Naive thymus-derived CD8-positive, alpha-beta T cell (primary cell): ENCODE measurements at places on chromosomes 12 and 14. TPM values are rescaled to one million over a fixed set of nuclear protein-coding genes. Genes with fewer than 3 reads are reported as not detected.

Gene SOAT2
- 0.71 TPM for polyA plus RNA-seq

DNA sequence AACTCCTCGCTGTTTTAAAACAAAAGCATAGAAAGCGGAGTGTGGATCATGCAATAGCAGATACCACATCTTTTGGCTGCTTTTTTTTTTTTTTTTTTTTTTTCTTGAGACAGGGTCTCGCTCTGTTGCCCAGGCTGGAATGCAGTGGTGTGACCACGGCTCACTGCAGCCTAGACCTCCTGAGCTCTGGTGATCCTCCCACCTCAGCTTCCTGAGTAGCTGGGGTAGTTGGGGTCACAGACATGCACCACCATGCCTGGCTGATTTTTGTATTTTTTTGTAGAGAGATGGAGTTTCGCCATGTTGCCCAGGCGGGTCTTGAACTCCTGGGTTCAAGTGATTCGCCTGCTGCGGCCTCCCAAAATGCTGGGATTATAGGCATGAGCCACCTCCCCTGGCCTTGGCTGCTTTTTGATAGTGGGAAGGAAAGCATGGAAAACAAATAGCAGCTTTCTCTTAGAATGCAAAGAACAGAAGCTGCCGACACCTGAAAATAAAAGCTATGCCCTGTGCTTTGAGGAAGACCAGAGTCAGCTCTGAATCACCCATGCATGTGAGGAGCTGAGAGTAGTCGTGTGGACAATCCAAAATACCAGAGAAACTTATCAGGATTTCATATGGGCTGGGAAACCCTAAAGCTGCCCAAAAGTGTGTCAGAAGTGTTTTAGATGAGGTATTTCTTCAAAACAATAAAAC is 3.6 kb upstream of the ELK3 start:
- H3K36me3 ChIP-seq = no peaks in the 10 kb centered on the region
- H3K4me1 ChIP-seq = peaks cover 36% of the 10 kb centered on the region
- no peak overlapping the region for H3K4me3 ChIP-seq
- H3K27me3 ChIP-seq = no peaks in the 10 kb centered on the region

Gene KERA
- not detected for polyA plus RNA-seq

- peaks cover 20% of the 10 kb centered on the region for H3K4me1 ChIP-seq
- no peaks in the 10 kb centered on the region for H3K27me3 ChIP-seq
- H3K36me3 ChIP-seq = peaks cover 34% of the 10 kb centered on the region
- peak overlapping the region; percentile 53 for H3K27ac ChIP-seq
- peak overlapping the region; percentile 48 for H3K4me3 ChIP-seq
- DNase-seq = no peak
Measured at GRCh38 chr12:64729909-64730587, 29.2 kb downstream of the GNS start.

Gene IL31
- not detected for polyA plus RNA-seq

GRCh38 chr12:75859868-75860267 is 171.7 kb downstream of the PHLDA1 start:
- no peak overlapping the region for H3K27ac ChIP-seq
- DNase-seq = no peak
- H3K4me1 ChIP-seq = no peaks in the 10 kb centered on the region
- H3K4me3 ChIP-seq = no peak overlapping the region

Gene ARHGAP9
- 240 TPM for polyA plus RNA-seq

Gene DPF3
- 0.35 TPM for polyA plus RNA-seq

DNA sequence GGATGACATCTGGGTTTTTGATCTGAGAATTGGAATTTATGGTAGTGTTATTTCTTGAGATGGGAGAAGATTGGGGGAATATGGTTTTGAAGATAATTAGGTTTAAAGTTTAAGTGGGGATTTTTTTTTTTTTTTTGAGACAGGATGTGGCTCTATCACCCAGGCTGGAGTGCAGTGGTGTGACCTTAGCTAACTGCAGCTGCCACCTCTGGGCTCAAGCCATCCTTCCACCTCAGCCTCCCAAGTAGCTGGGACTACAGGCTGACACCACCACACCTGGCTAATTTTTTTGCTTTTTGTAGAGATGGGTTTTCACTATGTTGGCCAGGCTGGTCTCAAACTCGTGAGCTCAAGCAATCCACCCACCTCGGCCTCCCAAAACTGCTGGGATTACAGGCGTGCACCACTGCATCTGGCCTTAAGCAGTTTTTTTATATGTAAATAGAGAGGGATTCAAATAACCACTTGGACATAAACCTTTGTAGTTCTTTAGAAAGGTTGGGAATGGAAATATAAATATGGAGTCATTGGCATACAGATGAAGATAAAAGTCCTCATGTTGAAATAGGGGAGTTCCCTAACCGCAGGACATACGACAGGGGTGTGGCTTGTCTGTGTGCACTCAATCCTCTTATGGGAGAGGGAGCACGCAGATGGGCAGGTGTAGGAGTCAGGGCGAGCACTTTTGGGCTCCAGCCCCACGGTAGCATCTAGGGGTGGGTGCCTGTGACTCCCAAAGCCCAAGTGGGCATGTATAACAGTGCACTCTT is 4.7 kb downstream of the LIN52 start:
- no peak for DNase-seq
- peak overlapping the region; percentile 36 for H3K27ac ChIP-seq
- no peak overlapping the region for H3K4me3 ChIP-seq
- peaks cover 7% of the 10 kb centered on the region for H3K36me3 ChIP-seq
- H3K4me1 ChIP-seq = peaks cover 24% of the 10 kb centered on the region

GRCh38 chr12:103924761-103925641 is 5.2 kb upstream of the HSP90B1 start:
- no peaks in the 10 kb centered on the region for H3K27me3 ChIP-seq
- peak overlapping the region; percentile 69 for H3K27ac ChIP-seq
- H3K4me3 ChIP-seq = no peak overlapping the region
- peaks cover under 1% of the 10 kb centered on the region for H3K36me3 ChIP-seq

GRCh38 chr12:14824012-14824634 is 10.1 kb upstream of the SMCO3 start:
- H3K27ac ChIP-seq = no peak overlapping the region
- no peak overlapping the region for H3K4me3 ChIP-seq
- H3K36me3 ChIP-seq = peaks cover 9% of the 10 kb centered on the region
- no peaks in the 10 kb centered on the region for H3K27me3 ChIP-seq
- H3K4me1 ChIP-seq = no peaks in the 10 kb centered on the region
- no peak for DNase-seq

DNA sequence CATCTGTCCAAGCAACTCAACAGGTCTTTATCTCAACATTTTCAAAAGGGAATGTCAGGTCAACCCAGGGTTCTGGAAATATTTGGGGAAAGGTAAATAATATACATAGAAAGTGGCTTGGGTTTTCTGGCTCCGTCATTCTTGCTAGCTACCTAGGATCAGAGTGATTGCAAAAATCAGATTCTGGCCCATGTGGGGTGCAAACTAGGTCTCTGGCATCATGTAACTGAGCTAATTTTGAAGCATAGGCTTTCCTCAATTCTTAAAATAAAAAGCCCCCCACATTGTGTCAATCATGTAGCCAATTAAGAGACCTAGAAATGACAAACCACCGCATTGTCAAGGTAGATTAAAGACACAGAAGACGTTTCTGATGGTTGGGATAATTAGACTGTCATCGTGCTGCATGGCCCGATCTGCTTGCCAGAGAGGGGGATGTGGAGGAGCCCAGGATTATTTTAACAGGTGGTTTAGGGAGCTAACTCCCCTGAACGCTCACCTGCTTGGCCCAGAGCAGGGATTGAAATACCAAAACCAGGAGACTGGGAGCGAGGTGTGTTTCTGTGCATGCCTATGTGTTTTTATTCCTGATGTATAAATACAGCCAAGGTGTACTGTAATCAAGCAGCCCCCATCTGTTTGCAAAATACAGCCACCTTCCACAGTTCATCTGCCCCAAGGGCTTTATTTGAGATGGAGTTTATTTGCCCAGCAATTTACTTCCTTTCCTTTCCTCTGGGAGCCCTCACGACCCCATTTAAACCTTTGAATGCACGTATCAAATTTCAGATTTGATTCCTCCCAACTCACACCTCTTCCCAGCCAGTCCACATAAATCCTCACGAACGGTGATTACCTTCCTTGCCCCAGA is 189.5 kb downstream of the TTC8 start:
- peaks cover 5% of the 10 kb centered on the region for H3K4me1 ChIP-seq
- DNase-seq = no peak
- H3K4me3 ChIP-seq = no peak overlapping the region
- no peak overlapping the region for H3K27ac ChIP-seq
- H3K36me3 ChIP-seq = no peaks in the 10 kb centered on the region

GRCh38 chr12:65741656-65742017 is 82.6 kb upstream of the HMGA2 start:
- DNase-seq = no peak
- H3K27me3 ChIP-seq = peaks cover 17% of the 10 kb centered on the region
- H3K36me3 ChIP-seq = no peaks in the 10 kb centered on the region
- H3K4me1 ChIP-seq = peaks cover 14% of the 10 kb centered on the region
- peak overlapping the region; percentile 69 for H3K4me3 ChIP-seq
- no peak overlapping the region for H3K27ac ChIP-seq

GRCh38 chr14:81511111-81511904 is 22.3 kb downstream of the SEL1L start:
- peaks cover 42% of the 10 kb centered on the region for H3K4me1 ChIP-seq
- no peak overlapping the region for H3K27ac ChIP-seq
- H3K4me3 ChIP-seq = no peak overlapping the region

DNA sequence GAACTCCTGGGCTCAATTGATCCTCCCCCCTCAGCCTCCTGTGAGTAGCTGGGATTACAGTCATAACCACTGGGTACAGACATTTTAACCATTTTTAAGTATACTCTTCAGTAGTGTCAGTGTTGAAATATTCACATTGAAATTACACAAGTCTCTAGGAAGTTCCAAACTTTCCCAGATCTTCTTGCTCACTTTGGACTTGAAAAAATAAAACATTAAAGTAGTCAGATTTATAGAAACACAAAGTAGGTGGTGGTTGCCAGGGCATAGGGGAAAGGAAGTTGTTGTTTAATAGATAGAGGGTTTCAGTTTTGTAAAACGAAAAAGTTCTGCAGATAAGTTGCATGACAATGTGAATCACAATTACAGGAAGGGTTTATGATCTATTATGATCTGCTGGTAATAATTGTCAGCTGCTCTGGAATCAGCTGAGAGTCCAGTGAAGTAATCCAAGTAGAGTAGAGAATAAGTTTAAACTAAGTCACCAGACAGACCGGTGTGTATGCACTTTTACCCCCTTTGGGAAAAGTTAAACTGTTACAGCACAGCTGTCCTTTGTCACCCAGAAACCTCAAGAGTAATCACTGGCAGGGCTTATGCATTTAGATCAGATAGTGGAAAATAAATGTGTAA is 27.4 kb downstream of the PCNX1 start:
- peak overlapping the region; percentile 74 for H3K4me3 ChIP-seq
- peaks cover 5% of the 10 kb centered on the region for H3K36me3 ChIP-seq
- no peaks in the 10 kb centered on the region for H3K27me3 ChIP-seq
- DNase-seq = no peak
- peak overlapping the region; percentile 81 for H3K27ac ChIP-seq

DNA sequence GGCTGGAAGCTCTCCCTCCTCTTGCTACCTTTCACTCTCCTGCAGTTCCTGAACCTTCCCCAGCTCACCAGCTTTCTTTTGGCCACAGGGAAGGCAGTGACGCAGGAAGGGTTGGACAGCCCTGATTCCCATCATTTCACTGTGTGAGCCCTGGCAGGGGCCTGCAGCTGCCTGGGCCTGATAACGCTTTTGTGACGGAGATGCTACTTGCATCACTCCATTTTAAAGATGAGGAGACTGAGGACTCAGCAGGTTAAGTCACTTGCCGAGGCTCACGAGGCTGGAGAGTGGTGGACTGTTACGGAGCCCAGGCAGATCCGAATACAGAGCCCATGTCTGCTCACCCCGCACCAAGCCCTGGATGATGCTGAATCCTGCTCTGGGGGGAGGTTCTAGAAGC is 145.3 kb downstream of the RBM19 start:
- DNase-seq = no peak
- no peaks in the 10 kb centered on the region for H3K4me1 ChIP-seq
- H3K36me3 ChIP-seq = peaks cover 23% of the 10 kb centered on the region
- H3K27me3 ChIP-seq = no peaks in the 10 kb centered on the region
- H3K4me3 ChIP-seq = no peak overlapping the region
